ENCODE measurements at places on chromosomes 7 and 10. TPM values are rescaled to one million over a fixed set of nuclear protein-coding genes. Genes with fewer than 3 reads are reported as not detected.

The PTF1A gene
- total RNA-seq: not detected

The VSTM2A gene
- total RNA-seq: not detected

The CDNF gene
- 0.29 TPM for total RNA-seq

The GRM3 gene
- total RNA-seq: not detected

The PON1 gene
- not detected for total RNA-seq

The BHLHA15 gene
- not detected for total RNA-seq

The NFE2L3 gene
- total RNA-seq: 53.7 TPM

GRCh38 chr10:104957178-104957841, 316.2 kb downstream of the SORCS3 start:
- no peak for DNase-seq

- DNase-seq: no peak
Measured at GRCh38 chr7:17031906-17032551, 150.2 kb upstream of the AGR3 start.

DNA sequence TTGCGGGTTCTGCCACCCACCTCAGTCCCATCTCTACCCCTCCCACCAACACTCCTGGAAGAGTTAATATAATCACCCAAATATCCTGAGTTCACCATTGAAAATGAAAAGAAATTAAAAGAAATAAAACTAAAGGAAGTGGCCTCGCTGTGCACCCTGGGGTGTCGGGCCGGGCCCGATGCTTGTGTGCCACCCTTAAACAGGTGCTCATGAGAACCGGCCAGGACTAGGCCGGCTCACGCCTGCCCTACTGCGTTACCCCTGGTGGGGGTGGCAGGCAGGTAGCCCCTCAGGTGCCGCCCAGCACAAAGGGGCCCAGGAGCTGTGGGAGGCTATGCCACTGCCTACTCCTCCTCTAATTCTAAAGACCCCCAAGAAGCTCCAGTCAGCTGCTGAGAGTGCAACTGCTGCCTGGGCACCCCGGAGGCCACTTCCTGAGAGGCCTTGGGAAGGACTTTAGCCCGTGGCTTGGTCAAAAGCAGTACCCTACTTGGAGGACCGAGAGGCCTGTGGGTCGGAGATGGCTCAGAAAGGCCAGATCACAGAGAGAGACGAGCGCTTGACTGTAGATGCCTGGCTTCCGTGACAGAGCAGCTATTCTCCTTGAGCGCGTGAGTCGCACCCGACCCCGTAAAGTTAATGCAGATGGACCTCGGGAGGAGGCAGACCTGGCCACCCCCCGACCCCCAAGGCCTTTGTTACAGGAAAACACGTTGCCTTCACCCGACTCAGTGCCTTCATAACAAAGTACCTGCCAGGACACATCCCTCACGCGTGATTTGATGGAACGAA, 51.0 kb upstream of the PPP2R2D start:
- no peak for DNase-seq

- DNase-seq: no peak
Measured at GRCh38 chr7:18574676-18575075, 79.1 kb downstream of the HDAC9 start.

- peak; percentile 55 for DNase-seq
Measured at GRCh38 chr10:36555036-36555435, 570.4 kb upstream of the ANKRD30A start.

DNA sequence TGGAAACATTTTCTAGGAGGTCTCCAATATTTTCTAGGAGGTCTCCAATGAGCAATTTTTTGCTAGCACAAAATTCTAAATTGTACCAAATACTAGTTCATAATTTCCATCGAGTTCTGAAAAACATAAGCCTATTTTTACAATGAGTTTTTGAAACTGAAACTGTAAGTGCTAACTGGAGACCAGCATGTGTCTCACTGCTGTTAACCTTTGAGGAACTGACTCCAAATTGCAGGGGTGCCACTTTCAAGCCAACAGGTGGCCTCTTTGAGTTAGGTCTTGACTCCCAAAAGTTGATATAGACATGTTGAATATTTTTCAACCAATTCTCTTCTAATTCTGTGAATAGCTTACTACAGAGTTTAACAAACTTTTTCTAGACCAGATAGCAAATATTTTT, 58.8 kb downstream of the CAV1 start:
- peak; percentile 34 for DNase-seq

GRCh38 chr7:158077151-158077840, 510.3 kb downstream of the PTPRN2 start:
- no peak for DNase-seq

GRCh38 chr10:31974434-31975124, 45.9 kb upstream of the ARHGAP12 start:
- peak; percentile 71 for DNase-seq

DNA sequence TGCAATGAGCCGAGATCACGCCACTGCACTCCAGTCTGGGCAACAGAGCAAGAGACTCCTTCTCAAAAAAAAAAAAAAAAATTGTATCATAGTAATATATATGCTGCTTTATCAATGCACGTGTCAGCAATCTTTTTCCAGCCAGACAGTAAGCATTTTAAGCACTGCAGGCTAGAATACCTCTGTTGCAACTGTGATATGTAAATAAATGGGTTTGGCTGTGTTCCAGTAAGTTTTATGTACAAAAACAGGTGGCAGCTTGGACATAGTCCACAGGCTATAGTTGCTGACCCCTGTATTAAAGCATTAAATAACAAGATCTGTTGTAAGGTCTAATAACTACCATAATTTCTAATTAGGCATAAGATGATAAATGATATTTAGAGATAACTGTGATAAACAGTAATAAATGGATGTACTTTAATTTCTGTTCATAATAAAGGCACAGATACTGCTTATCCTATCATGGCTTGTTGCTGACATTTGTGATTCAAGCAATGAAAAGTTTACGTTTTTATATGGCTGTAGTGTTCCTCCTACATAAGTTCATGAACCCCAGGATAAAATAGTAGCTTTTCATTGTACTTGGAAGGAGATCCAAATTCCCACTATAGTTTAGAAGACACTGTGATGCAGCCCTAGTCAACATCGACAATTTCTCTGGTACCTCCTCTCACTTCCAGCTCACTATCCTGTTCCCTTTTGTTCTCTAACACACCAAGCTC, 161.4 kb downstream of the ELMO1 start:
- no peak for DNase-seq

DNA sequence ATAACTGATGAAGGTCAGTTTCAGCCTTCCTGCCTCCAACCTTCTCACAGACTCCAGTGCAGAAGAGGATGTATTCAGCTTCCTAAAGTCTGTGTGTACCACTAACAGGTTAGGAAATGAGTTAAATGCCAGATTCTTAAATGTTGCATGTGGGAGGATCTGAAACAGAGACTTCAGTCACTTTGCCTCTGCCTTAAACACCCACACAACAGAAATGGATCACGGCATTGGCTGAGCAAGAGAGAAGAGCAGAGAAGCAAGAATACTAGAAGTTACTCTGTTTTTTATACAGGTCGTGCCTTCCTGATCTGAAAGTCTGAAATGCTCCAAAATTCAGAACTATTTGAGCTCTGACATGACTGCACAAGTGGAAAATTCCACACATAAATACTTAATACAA, 98.9 kb upstream of the ARHGAP21 start:
- DNase-seq: no peak

- no peak for DNase-seq
Measured at GRCh38 chr7:101560856-101561255, 68.2 kb downstream of the MYL10 start.

GRCh38 chr10:13930120-13930519, 343.4 kb downstream of the PRPF18 start:
- DNase-seq: no peak

- no peak for DNase-seq
Measured at GRCh38 chr10:75028748-75029147, 82.7 kb upstream of the SAMD8 start.

GRCh38 chr10:114048472-114048871, 4.8 kb downstream of the ADRB1 start:
- no peak for DNase-seq

GRCh38 chr7:108618056-108618455, 48.4 kb downstream of the DNAJB9 start:
- DNase-seq: no peak

DNA sequence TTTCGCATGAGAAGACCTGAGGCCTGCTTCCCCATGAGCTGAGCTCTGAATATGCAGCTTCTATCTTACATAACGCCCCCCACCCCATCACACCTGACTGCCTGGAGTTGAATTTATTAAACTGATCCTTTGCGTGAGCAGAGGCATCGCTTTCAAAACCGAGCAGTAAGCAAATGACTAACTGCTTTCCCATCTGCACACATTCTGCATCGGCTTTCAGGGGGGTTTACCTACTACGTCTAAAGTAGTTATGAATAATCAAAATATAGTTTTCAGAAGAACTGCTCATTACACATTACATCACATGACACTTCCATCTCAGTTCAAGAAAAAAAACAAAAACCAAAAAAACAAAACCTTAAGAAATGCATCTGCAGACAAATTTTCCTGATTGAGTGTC, 54.7 kb upstream of the EGR2 start:
- DNase-seq: no peak

Measured in RPMI7951 (cell line).